Mucosa of gallbladder (tissue), 1 donor: ENCODE measurements at places on chromosomes 2 and 18.

DNA sequence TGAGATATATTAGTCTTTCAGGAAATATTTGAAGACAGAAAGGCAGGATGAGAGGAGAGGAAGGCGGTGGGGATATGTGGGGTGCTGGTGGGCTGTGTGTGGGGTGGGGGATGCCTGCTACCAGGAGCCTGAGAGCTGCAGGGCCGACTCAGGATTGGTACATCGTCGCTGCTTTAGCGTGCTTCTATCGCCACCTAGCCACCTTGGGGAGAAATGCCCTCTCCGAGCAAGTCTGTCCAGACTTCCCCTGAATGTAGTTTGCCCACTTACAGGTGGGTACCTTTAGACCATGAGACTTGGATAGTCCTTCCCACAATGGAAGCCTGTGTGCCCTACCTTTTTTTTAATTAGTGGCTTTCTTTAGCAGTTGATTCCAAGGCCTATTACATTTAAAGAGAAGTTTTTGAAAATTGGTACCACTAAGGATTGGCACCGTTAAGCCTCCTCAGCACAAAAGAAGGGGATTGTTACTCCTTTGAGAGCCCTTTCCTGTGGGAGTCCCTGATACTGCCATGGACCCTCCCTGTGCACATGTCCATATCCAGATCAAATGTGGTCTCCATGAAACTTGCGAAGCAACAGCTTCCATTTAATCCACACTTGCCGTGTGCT is 114.1 kb upstream of the NDUFV2 start:
- DNase-seq = peak; percentile 35

- no peak for DNase-seq
Observed at GRCh38 chr2:143824791-143825190, 695.1 kb downstream of the ZEB2 start.

- DNase-seq = no peak
Observed at GRCh38 chr2:127261804-127262406, 32.0 kb downstream of the ERCC3 start.

DNA sequence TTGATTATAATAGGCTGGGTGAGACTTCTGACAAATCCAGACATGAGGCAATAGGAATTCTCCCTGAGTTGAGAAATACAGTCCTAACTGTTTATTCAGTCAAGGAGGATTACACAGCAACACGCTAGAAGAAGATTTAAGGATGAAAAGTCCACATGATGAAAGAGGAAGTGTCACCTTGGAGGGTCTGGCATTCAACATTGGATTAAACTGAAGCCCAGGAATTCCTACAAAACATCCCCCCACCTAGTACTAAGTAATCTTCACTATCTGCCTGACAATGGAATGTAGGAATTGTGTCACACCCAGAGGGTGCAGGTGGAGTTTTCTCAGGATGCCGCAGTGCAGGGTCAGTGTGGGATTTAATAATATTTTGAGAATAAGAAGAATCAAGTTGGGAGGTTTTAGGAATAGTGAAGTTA is 142.4 kb downstream of the SOCS6 start:
- DNase-seq = no peak

GRCh38 chr2:85706599-85707296 is 12.6 kb downstream of the GNLY start:
- no peak for DNase-seq

DNA sequence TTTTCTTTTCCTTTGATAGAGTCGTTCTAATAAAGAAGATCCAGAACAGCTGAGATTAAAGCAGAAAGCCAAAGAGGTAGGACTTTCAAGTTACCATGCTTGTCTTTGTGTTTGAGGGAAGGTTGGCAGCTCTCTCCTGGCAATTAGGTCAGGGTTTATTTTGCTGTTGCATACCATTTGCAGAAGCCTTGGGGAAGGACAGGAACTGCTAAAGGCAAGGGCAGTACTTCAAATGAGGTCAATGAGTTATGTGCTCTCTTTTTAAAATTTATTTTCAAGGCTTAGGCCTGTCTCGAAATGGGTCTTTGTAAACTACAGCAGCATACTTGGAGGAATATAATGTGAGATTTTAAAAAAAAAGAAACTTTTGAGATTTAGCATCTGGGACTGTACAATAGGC is 108.9 kb downstream of the TAF4B start:
- DNase-seq = no peak

- DNase-seq = no peak
Observed at GRCh38 chr2:134290358-134290757, 36.5 kb downstream of the MGAT5 start.
